ENCODE measurements at places on chromosomes 5 and 9.

- no peak for DNase-seq
These were observed 37.2 kb upstream of the GABRP start for GRCh38 chr5:170746075-170746960.

DNA sequence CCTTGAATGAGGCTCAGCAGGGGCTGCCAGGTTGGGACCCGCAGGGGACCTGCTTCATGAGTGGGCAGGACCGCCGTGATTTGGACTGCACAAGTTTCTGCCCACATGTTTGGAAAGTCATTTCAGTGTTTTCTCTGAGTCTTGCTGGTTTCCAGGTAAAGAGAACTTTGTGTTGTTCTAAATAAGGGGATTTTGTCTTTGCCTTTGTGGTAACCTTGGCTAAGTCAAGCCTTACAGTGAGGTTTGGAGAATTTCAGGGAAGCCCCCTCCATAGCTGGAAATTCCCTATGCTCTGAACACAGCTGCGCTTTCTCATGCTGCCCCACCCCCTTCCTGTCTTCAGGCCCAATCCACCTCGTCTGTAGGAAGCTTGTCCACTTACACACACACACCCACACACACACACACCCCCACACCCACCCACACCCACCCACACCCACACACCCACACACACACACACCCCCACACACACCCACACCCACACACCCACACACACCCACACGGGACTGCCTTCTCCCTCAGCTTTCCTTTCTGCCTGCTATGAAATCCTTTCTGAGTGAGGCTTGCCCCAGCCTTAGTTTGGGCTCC is 270.1 kb downstream of the HSPA4 start:
- DNase-seq = peak; percentile 11

GRCh38 chr5:18285257-18285656 is 651.0 kb downstream of the TAF11L14 start:
- DNase-seq = no peak

GRCh38 chr5:73514418-73514817 is 16.2 kb downstream of the BTF3 start:
- DNase-seq = no peak

DNA sequence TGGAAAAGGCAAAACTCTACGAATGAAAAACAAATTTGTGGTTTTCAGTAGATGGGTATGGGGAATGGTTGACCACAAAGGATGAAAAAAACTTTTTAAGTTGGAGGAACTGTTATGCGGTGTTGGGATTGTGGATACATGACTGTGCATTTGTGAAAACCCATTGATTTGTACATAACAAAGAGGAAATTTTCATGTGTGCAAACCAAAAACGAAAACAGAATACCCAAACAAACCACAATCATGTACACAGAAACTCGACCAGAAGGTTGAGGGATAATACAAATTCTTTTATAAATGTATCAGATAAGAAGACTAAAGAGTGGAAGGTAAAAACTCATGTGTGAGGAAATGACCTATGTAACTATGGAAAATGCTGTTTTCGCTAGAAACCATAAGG is 1012.4 kb downstream of the CDH18 start:
- no peak for DNase-seq

- DNase-seq = no peak
These were observed 215.7 kb downstream of the GAS1 start for GRCh38 chr9:86731511-86732063.

All from inflammatory macrophage treated with lipopolysaccharide for 4 hours (primary cell).